ENCODE measurements at places on chromosomes 1 and 21. TPM values are rescaled to one million over a fixed set of nuclear protein-coding genes. Genes with fewer than 3 reads are reported as not detected.

The TNFRSF8 gene
- total RNA-seq = 2.3 TPM

GRCh38 chr1:238139713-238140112 lies 249.0 kb upstream of the ZP4 start:
- no peak for DNase-seq

The IGSF3 gene
- total RNA-seq = 1.1 TPM

DNA sequence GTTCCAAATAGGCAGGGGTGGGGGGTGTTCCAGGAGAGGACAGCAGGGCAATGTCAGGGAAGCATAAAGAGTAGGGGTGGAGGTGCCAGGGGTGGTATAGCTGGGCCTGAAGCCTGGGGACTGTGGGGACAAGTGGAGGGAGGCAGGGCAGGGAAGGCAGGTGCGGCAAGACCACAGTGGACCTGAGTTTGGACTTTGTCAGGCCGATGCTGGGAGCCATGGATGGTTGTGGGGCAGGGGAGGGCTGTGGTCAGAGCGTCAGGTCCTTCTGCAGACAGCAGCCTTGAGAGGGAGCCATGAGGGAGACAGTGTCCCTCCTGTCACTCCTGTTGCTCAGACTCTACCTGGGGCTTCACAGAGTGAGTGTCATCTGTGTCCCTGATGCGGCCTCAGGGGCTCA lies 320.3 kb downstream of the PTPRU start:
- no peak for DNase-seq

DNA sequence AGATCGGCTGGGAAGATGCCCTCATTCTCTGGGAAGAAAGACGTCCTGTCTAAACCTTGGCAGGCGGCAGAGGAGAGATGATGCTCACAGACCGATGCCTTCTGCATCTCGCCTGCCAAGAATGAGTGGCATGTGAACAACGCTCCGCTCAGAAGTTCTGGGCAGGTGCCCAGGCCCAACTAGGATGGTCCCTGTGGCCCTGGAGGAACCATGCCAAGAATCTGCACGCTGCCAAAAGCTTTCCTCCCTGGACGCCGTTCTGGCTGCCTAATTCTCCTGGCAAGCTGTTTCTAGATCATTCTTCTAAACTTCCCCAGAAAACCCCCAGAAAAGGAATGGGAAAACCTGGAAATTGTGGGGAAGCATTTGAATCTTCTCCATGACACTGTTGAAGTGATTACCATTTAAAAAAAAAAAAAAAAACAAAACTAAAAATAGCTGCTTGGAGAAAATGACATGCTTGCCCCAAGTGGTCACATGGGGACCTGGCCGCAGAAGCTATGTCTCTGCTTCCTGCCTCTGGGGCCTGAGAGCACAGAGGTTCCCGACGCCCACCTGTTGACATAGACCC lies 440.9 kb downstream of the PRDM2 start:
- DNase-seq = peak; percentile 68

The UBL4B gene
- 0.96 TPM for total RNA-seq

- DNase-seq = no peak
These were observed 201.2 kb downstream of the TOMM20 start for GRCh38 chr1:234927312-234927970.

- DNase-seq = no peak
These were observed 97.3 kb downstream of the PAX7 start for GRCh38 chr1:18727956-18728355.

The AUNIP gene
- total RNA-seq = 0.88 TPM

DNA sequence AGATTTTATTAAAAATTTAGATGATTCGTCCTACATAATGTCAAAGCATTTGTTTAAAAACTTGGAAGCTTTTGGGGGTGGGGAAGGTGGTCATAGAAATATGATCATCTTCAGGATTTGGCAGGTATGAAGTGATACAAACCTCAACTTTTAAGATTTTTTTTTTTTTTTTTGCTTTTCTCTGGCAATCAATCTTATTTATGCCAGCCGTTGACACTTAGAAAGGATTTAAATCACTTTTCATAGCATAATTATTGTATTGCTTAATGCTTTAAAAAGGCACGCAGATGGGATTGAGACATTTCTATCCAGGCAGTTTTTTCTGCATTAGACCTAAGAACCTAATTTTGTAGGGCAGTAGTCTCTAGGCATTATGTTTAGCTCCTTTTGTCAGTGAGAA lies 19.7 kb downstream of the MRPS6 start:
- no peak for DNase-seq

DNA sequence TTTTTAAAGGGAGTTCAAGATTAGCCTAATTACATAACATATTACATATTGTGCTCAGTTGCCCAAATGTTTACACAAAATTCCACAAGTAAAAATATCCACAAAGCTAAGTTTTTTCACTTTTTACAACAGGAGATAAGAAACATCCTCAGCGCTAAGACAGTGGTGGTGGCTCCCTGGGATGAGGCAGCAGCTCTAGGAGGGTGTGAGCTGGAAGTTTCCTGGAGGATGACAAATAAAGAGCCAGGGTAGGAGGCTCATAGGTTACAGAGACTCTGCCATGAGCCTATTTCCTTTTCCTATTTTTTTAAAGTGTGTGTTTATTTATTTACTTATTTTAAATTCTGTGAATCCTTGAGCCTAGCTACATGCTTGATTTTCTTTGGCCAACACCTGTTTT lies 91.7 kb downstream of the COL24A1 start:
- no peak for DNase-seq

- no peak for DNase-seq
These were observed 127.8 kb downstream of the CAMTA1 start for GRCh38 chr1:6913086-6913485.

DNA sequence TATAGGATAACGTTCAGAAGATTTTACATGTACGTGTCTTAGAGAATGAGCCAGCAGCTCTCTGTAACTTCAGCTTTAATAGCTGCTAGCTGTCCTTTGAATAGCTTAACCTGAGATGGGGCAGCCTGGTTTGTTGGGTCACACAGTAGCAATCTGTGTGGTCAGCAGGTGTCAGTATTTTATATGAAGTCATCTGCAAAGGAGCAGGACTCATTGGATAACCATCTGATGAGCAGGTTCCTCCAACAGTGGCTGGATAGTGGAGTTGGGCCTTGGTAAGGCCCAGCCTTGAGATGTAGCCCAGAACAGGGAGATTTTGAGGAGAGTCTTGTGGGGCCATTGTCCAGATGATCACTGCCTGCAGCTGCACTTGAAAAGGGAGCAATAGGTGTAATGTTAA lies 6.4 kb downstream of the GSTM5 start:
- DNase-seq = no peak

- no peak for DNase-seq
These were observed 329.5 kb downstream of the SIPA1L2 start for GRCh38 chr1:232300466-232300865.

DNA sequence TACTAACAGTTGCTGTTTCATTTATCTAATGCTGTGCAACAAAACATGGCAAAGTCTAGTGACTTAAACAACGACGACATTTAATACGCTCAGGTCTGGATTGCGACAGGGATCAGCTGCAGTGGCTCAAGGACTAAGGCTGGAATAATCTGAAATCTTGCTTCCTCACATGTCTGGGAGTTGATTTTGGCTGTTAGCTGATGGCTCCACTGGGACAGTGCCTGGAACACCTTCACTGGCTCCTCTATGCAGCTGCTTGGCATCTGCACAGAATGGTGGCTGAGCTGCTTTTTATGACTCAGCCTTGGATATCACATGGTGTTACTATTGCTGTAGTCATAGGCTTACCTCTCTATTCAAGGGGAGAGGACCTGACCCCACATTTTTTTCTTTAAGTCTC lies 24.0 kb upstream of the BTG3 start:
- no peak for DNase-seq

DNA sequence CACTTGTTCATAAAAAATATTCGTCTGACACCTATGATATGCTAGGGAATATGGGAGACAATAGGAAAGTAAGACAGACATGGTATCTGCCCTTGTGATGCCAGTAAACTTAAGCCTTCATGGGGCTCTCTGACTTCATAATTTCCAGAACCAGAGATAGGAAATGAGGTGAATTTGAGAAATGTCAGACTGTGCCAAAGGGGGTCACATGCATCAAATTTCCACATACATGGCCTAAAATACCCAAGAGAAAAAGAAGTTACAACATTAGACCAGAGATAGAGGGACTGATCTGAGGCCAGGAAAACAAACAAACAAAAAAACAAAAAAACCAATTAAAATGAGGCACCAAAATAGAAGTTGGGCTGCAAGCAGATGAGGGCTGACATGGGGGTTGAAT lies 75.7 kb downstream of the DISC1 start:
- no peak for DNase-seq
